ENCODE measurements at places on chromosomes 4 and X. TPM values are rescaled to one million over a fixed set of nuclear protein-coding genes. Genes with fewer than 3 reads are reported as not detected.

The AWAT2 gene
- not detected for total RNA-seq

The ATP7A gene
- 6.6 TPM for total RNA-seq

The GIMD1 gene
- not detected for total RNA-seq

The UFSP2 gene
- 38.8 TPM for total RNA-seq

The ABCD1 gene
- 15.1 TPM for total RNA-seq

The GPRASP2 gene
- 17.7 TPM for total RNA-seq

The CLNK gene
- total RNA-seq, result not detected
